ENCODE measurements at places on chromosomes 13 and 19. TPM values are rescaled to one million over a fixed set of nuclear protein-coding genes. Genes with fewer than 3 reads are reported as not detected.

DNA sequence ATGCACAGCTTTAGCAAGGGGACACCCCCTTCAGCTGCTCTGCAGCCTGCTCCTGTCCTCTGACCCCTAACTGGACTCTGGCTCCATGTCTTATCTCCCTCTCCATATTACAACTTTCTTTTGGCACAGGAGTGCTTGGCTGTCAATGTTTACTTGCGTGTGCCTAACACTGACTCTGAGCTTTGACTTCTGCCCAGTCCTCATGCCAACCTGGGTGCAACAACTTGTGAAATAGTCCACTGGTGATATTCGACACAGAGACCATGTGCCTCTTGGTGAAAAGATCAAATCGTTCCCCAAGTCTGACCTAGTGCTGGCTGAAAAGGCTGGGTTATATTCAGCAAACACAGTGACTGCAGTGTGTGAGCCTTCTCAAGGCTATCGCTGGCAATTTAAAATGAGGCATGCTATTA is 34.1 kb upstream of the KLF12 start:
- DNase-seq, result no peak

CD22 gene
- total RNA-seq, result not detected

EID2B gene
- 7.7 TPM for total RNA-seq

GRCh38 chr19:7739211-7739755 is 7.4 kb upstream of the CLEC4G start:
- DNase-seq, result no peak

DNA sequence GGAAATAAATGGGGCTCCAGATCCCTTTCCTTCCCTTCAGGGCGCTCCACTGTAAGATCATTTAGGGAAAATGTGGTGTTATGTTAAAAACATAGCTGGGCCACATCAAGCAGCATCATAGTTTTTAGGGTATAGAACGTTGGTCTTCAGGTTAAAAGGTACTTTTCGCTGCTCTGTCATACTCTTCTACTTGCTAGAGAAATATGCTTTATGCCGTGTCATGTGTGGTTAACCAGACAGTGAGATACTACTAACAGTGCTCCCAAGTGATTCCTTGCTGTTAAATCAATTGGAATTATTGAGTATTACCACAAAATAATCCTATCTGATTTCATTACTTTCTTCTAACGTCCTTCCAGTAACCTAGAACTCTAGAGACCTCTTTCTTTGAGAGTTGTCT is 1.1 kb upstream of the NDFIP2 start:
- DNase-seq, result no peak

DNA sequence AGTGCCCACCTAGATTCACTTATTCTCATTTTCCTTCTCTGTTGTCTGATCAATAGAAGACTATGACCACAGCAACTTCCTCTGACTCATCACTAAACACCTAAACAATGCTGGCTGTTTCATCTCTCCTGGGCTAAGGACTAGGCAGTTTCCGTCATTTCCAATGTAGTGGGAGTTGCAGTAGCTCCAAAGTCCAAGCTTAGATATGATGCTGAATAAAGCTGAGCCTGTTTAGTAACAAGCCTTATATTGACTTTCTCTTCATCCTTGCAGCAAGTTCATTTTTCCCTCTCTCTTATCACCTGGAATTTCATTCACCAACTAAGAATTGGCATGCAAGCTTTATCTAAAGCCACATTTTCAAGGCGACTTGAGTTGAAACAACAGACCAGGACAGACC is 53.5 kb upstream of the PCDH9 start:
- DNase-seq, result no peak

DNA sequence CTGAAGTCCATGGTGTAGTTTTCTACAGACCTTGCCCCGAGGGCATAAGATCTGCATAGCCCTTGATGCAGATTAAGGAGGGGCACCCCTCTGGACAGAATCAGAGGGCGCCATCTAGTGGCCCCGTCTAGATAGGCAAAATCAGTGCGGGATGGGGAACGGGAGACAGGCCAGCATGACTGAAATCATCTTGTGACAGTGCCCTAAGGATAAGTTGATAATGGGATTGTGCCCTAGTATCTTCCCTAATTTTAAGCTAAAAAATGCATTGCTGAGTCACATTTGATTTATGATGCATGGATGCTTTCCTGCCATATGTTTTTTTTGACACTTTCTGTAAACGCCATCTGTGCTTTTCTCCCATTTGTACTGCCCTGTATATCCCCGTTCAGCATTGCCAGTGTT is 19.0 kb upstream of the GPI start:
- DNase-seq, result peak; percentile 73

- no peak for DNase-seq
Measured at GRCh38 chr19:2575734-2576481, 100.0 kb downstream of the GADD45B start.

NALCN gene
- total RNA-seq, result 0.35 TPM

DNA sequence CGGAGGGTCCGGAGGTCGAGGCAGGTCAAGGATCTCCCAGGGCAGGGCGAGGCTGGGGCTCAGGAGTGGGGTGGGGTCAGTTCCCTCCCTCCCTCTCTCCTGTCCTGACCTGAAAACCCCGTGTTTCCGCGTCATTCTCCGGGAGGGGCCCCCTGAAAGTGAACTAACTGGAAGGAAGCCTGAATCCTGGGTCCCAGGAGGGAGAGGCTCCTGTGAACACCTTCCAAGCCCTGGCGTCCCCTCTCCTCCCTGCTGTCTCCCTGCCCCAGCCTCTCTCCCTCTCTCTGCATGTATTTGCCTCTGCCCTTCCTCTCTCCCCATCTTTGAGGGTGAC is 741 bp upstream of the CADM4 start:
- DNase-seq, result no peak

Data from neural crest cell (in vitro differentiated cells).